CD8-positive, alpha-beta memory T cell (primary cell): ENCODE measurements at places on chromosomes 4 and X. TPM values are rescaled to one million over a fixed set of nuclear protein-coding genes. Genes with fewer than 3 reads are reported as not detected.

DNA sequence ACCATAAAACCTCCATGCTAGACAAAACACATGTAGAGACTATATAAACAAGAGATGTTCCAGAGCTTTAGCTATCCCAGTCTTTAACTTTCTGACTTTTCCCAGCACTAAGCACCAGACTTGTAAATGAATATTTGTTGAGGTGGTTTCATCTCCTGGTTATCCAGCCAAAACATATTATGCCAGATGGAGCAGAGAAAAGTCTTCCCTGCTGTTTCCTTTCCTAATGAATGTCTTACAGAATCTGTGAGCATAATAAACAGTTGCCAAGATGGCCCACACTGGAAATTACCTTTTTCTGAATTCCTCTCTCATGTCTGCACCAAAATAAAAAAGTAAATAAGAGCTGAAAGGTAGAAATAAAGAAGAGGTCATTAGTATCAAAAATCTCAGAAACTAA is 159.2 kb downstream of the TECRL start:
- no peak for DNase-seq

DNA sequence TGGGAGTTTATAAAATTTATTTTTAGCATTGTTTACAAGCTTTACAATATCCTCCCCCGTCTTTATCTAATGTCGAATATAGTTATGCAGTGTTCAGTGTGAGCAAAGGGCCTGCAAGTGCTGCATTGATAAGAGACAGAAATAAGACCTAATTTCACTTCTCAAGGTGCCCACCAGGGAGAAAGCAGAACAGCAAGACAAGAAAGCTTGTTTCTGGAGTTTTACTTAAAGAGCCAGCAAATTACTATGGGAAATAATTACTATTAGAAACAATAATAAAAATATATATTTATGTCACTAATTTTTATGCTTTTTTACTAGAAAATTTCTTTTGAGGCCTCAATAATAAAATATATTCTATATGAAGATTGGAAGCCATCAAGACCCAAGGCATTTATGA is 2677.7 kb downstream of the ARAP2 start:
- no peak for DNase-seq

GRCh38 chr4:39319676-39320075 is 46.5 kb downstream of the RFC1 start:
- DNase-seq = no peak

GRCh38 chrX:44931441-44931973 is 58.5 kb downstream of the KDM6A start:
- DNase-seq = no peak

- DNase-seq = no peak
Observed at GRCh38 chrX:49247916-49248811, 12.9 kb downstream of the CCDC22 start.

DNA sequence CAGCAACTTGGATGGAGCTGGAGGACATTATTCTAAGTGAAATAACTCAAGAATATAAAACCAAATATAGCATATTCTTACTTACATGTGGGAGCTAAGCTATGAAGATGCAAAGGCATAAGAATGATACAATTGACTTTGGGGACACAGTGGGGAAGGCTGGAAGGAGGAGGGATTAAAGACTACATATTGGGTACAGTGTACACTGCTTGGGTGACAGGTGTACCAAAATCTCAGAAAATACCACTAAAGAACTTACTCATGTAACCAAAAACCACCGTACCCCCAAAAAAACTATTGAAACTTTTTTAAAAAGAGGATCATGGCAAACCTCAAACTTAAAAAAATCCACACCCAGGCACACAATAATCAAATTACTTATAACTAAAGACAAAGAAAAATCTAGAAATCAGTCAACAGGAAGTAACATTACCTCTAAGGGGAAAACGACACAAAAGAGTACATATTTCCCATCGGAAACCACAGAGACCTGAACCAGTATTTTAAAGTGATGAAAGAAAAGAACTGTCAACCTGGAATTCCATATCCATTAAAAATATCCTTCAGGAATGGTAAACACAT is 241.8 kb downstream of the PRDM5 start:
- DNase-seq = no peak

DNA sequence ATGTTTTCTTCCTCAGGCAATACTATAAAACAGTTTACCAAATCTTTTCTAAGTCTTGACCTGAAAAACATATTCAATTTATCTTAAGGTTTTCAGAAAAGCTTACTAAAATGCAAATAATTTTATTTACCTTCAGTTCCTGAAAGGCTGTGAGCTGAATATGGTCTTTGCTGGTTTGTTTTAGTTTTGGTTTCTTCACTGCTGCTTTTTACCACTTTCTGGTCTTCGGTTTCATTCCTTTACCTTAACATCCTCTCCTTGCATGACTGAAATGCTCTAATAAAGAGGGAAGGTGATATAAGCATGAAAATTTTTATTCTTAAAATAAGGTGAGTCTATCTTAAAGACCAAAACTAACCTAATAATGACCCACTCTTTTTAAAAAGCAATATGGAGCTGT is 97.1 kb upstream of the NRK start:
- DNase-seq = no peak

- DNase-seq = no peak
Observed at GRCh38 chr4:158758142-158758541, 10.7 kb upstream of the FNIP2 start.

DNA sequence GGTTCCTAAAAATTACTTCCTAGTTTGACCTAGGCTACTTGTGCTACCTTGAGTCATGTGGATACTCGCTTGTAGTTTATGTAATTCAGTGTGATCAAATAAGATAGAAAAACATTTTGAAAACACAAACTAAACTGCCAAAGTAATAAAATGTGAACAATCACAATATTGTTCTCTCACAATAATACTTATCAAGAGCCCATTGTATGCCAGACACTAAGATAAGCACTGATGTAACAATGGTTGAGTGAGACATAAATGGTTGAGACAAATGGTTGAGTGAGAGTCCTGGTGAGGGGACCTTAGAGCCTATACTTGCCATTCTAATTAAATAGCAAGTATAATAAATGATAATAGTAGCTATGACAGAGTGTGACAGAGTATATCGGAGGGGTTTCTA is 41.7 kb downstream of the RFC1 start:
- DNase-seq = no peak

DNA sequence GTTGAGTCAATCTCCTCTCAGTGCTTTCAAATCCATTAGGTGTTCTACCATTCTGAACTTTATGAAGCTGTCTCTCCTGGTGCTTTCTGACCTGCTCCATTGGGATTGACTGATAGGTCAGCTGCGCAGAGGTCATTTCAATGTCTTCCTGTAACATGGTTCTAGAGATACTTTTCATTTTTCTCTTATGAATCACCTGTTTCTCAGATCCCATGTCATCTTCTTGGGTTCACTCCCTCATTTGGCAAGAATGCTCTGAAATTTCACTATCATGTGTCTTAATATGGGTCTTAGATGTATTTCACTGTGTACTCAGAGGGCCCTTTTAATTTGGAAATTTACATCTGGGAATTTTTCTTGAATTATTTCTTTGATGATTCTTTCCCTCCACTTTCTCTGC is 13.8 kb upstream of the PGM2 start:
- no peak for DNase-seq

- DNase-seq = no peak
Observed at GRCh38 chr4:123120473-123120872, 198.1 kb upstream of the NUDT6 start.

DNA sequence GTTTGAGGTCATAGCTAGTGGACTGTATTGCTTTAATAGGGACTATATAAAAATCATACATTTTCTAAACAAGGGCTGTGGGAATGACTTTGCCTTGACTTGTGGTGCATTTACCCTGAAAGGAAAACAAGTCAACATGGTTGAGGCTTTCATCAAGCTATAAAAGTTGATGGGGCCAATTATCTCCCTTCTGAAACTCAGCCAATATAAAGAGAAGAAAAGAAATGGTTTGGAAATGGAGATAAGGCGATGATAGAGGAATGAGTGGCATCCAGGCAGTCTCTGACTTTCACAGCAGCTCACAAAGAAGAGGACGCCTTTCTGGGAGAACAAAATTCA is 118.7 kb downstream of the SMARCA1 start:
- no peak for DNase-seq

DNA sequence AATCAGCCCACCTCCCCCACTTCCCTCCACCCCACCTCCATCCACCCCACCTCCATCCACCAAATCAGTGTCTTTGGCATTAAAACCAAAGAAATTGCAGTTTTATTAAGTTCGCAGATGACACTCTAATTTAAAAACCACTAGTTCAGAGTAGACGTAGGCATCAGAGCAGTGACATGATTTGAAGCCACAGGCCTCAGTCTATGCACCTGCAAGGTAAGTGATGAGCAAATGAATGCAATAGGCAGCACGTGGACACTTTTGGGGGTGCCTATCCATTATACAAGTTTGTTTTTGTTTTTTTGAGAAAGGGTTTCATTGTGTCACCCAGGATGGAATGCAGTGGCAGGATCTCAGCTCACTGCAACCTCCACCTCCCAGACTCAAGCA is 88.0 kb upstream of the TRIM2 start:
- peak; percentile 58 for DNase-seq

- no peak for DNase-seq
Observed at GRCh38 chr4:154471526-154472331, 19.9 kb downstream of the DCHS2 start.

- DNase-seq = peak; percentile 68
Observed at GRCh38 chr4:77821775-77822174, 2.6 kb upstream of the CNOT6L start.

GRCh38 chr4:89158884-89159503 is 47.7 kb downstream of the TIGD2 start:
- DNase-seq = no peak

GRCh38 chrX:148672517-148672916 is 172.1 kb downstream of the AFF2 start:
- DNase-seq = no peak

DNA sequence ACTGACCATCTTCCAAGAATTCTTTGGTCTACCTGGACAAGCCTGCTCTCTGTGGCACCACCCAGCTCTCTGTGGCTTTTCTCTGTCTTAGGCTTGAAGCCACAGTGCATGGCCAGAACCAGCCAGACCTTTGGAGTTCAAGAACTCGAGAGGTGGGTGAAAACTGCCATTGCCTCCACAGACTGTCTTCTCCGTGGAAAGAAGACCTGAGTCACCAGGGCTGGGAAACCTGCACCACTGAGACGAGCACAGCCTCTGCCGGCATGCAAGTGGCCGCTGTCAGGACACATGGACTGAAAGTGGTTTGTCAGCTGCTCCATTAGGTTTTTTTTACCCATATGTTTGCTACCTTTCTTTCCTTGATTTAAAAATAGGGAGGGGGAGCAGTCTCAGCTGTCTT is 74.5 kb downstream of the MGST2 start:
- no peak for DNase-seq

- peak; percentile 11 for DNase-seq
Observed at GRCh38 chr4:83378419-83378818, 43.8 kb upstream of the HPSE start.

DNA sequence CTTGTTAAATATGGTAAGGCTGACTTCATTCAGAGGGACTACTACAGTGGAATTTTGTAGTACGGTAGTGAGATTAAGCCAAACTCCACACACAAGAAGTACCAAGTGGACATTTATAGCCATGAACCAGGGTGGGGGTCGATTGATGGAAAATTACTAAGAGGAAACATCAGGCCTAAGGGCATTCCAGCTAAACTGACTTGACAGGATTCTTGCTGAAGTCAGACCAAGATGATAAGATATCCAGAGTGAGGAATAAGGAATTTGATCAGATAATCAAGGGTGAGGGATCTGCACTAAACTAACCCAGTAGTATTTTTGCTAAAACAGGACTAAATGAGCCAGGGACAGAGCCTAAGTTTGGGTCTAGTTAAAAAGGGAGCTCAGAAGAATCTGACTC is 597.5 kb downstream of the RPA4 start:
- no peak for DNase-seq

GRCh38 chr4:113617195-113617594 is 144.3 kb downstream of the CAMK2D start:
- no peak for DNase-seq

DNA sequence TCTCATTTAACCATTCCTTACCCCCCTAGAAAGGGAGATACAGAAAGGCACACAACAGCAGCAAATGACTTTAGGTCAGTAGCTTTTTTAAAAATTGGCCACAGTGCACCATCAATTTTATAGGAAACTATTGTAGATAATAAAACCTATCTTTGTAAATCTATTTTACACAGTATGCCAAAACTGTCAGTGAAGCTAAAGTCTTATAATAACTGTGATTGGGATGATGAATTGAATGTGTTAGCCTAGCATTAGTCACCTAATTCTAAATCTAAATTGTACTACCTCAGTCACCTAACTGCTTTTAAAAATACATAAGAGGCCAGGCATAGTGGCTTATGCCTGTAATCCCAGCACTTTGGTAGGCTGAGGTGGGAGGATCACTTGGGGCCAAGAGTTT is 44.2 kb downstream of the SH3RF1 start:
- no peak for DNase-seq

GRCh38 chrX:31260351-31260750 is 188.5 kb upstream of the FTHL17 start:
- no peak for DNase-seq

- DNase-seq = no peak
Observed at GRCh38 chr4:67712000-67712625, 11.2 kb upstream of the UBA6 start.

The EXOC1L gene
- not detected for polyA plus RNA-seq

The CFAP299 gene
- not detected for polyA plus RNA-seq

The BLTP1 gene
- polyA plus RNA-seq = 9.6 TPM

The C4orf51 gene
- not detected for polyA plus RNA-seq

The HELT gene
- not detected for polyA plus RNA-seq

The HEPH gene
- 0.53 TPM for polyA plus RNA-seq

The NEIL3 gene
- 0.32 TPM for polyA plus RNA-seq

The PABPC4L gene
- not detected for polyA plus RNA-seq

The ETDA gene
- not detected for polyA plus RNA-seq
